NCI-H1436 treated with DMSO at 0.1 percent for 48 hours (cell line): ENCODE measurements at places on chromosomes 4 and X.

DNA sequence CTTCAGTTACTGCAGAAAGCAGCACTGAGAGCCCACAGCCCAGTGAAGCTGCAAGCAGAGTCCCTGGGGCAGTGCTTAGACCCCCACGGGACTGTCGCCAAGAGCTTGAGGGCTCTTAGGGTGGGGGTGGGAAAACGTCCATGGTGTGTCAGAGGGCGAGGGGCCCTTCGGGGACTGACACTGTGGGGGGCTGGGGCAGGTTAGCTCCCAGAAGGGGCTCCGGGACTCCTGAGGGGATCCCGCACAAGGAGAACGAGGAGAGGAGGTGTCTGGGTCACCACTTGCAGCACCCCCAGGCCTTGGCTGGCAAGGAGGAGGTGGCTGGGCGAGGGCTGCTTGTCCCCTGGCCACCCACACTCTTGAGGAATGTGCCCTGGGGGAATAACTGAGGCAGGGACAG is 20.8 kb downstream of the NAT8L start:
- DNase-seq, result no peak

DNA sequence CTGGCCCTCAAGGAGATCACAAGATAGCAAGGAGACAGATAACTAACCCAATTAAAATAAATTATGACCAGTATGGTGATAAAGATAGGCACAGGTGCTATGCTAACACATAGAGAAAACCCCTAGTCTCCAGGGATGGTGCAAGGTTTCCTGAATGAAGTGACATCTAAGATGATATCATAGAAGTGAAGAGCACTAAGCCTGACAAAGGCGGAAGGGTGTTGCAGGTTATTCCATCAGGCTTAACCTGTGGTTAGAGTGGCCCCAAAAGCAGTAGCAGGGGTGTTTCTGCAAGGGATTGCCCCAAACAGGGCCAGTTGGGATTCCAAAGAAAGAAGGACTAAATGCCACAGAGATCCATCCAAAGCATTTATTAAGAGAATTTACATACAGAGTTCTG is 249.2 kb downstream of the IDS start:
- DNase-seq, result no peak

GRCh38 chrX:10045327-10046000 is 78.3 kb downstream of the CLDN34 start:
- DNase-seq, result no peak

GRCh38 chrX:149962859-149963757 is 24.8 kb upstream of the EOLA2 start:
- DNase-seq, result no peak

GRCh38 chr4:26132858-26133257 is 188.0 kb upstream of the RBPJ start:
- no peak for DNase-seq

DNA sequence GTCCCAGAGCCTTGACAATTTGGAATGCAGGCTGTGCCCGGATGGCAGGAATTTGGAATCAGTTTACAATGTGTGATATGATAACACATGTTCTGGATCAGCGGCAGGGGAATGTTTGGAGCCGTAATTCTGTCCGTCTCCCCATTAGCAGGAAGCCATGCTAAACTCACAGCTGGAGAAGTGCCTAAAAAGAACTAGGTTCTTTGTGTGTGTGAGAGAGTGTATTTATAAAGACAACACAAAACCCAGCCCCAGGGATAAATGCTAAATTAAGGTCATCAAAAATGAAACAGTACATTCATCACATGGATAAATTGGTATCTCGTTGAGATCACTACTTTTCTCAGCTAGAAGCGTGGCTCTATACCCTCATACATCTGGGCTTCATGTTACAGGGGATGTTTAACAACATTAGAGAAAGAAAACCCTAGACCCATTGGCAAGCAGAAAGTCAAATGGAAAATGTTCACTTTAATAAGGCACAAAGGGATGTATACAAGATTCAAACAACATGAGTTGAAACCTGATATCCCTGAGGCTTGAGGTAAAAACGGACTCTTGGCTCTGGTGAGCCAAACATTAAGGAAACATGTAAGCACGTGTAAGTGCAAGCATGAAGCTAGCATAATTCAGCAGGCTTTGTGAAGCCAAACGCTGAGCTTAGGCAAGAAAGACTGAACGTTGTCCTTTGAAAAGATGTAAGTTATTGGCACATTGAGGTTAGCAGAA is 18.0 kb upstream of the TMEM131L start:
- DNase-seq, result peak; percentile 67

- DNase-seq, result no peak
These were observed 5.3 kb downstream of the NAT8L start for GRCh38 chr4:2064276-2064991.

- DNase-seq, result no peak
These were observed 35.4 kb downstream of the CEP44 start for GRCh38 chr4:174318829-174319764.

- no peak for DNase-seq
These were observed 1038.0 kb downstream of the PCDH19 start for GRCh38 chrX:99371976-99372595.

GRCh38 chr4:18250564-18250963 is 229.0 kb upstream of the LCORL start:
- no peak for DNase-seq

DNA sequence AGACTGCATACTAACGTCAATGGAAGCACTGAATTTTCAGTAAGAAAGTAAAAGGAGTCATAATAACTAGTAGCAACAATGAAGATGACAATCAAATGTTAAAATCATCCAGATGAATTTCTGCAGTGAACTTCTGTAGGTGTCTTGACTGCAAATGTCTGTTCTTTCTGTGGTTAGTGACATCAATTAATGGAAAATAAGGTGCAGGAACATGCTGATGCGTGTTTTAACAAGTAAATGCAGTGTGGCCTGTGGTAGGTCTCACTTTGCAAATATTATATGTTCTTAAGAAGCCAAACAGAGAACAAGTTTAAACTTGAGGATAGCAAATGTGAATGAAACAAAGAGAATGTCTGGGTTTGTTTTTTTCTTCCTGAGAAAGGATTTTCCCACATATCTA is 2.6 kb upstream of the DTHD1 start:
- DNase-seq, result no peak

DNA sequence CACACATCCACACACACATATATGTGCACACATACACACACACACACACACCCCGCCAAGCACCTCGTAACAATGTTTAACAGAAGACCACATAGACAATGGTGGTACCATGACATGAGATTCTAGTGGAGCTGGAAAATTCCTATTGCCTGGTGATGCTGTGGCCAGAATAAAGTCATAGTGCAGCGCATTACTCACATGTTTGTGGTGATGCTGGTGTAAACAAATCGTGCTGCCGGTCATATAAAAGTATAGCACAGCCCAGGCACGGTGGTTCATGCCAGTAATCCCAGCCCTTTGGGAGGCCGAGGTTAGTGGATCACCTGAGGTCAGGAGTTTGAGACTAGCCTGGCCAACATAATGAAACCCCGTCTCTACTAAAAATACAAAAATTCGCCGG is 275.2 kb downstream of the TRIML1 start:
- DNase-seq, result no peak

DNA sequence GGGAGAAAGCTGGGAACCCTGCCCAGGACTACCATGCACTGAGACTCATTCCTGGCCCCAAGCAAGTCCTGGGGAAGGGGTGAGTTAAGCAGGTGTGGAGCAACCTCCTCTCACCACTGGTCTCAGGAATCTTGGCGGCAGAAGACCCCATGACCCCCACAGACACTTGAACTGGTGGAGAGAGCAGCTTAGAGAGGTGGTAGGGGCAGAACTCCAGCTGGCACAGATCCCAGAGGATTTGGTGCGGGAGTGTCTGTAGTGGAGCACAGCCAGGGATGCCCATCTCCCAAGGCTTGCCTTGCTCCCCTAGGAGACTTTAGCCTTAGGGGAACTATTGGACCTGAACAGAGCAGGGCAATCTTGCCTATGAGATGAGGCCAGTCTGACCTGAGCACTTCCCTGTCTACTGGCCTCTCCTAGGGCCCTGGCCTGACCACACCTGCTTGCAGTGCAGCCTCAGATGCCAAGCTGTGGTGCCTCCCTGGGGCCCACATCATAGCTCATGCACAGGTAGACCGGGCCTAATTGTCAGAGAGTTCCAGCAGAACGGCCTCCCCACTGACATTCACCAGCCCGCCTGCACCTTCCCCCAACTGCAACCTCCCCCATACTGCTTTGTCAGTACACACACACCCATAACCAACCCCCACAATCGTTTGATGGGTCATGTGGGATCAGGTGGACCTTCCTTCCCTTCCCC is 78.0 kb downstream of the NAA11 start:
- DNase-seq, result no peak

GRCh38 chr4:83558059-83558653 is 22.2 kb downstream of the GPAT3 start:
- DNase-seq, result no peak

DNA sequence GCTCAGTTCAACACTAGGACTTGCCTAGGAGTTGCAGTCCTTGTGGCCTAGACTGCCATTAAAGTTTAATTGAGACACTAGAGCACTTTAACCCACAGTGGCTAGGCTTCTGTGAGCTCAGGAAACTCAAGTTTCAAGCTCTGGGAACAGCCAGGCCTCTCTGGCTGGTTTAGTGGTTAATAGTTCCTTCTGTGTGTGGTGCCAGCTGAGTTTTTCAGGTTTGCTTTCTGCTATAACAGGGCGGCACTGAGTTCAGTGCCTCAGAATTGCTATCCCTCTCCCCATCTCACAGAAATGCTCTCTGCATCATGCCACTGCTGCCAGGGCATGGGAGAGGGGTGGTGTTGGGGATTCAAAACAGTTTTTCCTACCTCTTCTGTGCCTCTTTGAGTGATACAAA is 15.9 kb downstream of the MMAA start:
- DNase-seq, result no peak

DNA sequence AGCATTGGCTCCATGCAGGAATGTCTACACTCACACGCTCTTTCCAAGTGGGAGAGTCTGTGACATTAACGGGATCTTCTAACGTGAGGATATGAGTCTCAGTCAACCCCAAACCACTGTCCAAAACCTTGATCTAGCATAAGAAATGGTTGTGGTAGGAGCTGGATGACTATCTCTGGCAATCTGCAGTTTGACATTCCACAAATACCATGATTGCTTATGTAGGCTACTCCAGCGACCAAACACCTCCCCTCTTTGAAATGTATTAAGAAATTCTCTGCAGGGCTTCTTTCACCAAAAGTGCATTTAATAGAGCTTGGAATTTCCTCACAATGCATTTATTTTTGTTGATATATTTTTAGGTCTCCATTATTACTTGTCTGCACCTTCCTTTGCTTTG is 14.1 kb upstream of the STX18 start:
- no peak for DNase-seq

- no peak for DNase-seq
These were observed 189.1 kb downstream of the AFAP1 start for GRCh38 chr4:7750523-7750922.

- no peak for DNase-seq
These were observed 211.6 kb downstream of the CENPC start for GRCh38 chr4:67333664-67334063.

GRCh38 chr4:153113061-153113837 is 91.0 kb upstream of the TRIM2 start:
- DNase-seq, result no peak

DNA sequence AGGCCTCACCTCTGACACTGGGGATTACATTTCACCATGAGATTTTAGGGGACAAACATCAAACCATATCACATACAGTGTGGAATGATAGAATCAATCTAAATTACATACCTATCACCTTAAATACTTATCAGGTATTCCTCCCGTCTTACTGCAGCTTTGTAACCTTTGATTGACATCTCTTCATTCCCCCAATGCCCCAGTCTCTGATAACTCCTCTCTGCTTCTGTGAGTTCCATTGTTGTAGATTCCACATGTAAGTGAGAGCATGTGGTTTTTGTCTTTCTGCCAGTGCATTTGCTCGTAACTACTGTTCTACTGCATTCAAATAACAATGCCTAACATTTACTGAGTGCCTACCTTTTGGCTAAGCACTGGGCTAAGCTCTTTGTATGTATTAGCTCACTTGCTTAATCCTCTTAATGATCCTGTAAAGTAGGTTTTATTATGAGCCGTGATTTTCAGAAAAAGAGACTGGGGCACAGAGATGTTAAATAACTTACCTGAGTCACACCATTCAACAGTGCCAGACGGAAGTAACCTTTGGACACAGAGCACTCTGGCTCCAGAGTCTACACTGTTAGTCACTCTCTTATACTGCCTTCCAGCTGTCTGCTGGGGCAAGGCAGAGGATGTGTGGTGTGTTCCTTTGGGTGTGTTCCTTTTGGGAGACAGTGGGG is 63.7 kb upstream of the ESX1 start:
- no peak for DNase-seq

DNA sequence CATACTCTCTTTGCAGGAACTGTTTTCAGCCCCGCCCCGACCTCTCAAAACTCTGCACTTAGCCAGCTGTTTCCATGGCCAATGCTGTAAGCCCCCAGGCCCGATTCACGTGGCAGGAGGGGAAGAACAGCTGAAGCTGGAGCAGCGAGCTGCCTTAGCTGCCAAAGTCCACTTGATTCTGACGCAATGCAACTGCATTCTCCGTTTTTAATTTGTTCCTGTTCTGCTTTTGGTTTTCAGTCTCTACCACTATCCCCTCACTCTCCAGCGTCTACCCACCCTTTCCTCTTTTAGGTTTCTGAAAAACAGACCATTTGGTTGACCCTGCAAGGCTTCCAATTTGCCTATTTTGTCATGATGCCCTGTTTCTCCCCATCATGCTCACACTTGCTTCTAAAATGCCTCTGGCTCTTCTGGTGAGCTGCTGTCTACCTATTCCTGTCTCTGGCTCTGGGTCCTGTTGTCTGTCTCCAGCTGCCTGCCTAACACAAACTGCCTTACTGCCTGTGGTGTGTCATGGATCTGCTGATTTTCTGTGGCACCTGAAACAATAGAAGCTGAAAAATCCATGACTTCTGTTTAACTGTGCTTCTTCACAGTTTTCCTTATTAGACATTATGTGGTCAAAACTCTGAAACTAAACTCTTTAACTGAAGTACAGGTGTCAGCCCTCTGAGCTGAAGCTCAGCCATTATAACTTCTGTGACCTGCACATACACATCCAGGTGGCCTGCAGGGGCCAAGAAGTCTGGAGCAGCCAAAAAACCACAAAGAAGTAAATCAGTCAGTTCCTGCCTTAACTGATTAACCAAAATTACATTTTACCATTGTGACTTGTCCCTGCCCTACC is 160.5 kb upstream of the AGTR2 start:
- DNase-seq, result no peak

GRCh38 chr4:87093443-87094123 is 126.8 kb downstream of the KLHL8 start:
- peak; percentile 27 for DNase-seq

DNA sequence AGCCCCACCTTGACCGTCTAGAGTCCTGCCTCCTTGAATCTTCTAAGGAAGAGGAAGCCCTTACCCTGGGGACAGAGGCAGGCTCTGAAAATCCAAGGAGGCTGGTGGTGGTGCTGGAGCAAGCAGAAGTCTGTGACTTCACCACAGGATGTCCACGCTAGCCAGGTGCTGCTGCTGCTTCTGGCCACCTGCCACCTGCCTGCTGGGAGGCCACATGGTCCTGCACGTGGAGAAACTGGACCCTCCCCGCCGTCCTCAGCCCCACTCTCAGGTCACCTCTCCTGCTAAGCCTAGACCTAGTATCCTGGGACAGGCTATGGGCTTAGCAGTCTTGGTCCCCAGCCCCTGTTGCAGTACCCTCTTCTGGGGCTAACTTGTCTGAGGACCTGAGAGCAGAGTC is 15.8 kb downstream of the TMEM31 start:
- DNase-seq, result no peak

GRCh38 chrX:78946178-78946931 is 1.2 kb downstream of the P2RY10 start:
- DNase-seq, result no peak
